Suprapubic skin (tissue), 4 donors: ENCODE measurements at places on chromosomes 2 and 18.
A peak's percentile ranks its signal among the peaks of the same experiment; 100 is the strongest.

- no peak for DNase-seq
Observed at GRCh38 chr2:16682431-16683118, 16.9 kb upstream of the CYRIA start.

- no peak for DNase-seq
Observed at GRCh38 chr2:172038604-172039003, 38.9 kb downstream of the METAP1D start.

GRCh38 chr2:32248299-32248698 lies 16.4 kb downstream of the NLRC4 start:
- no peak for DNase-seq

DNA sequence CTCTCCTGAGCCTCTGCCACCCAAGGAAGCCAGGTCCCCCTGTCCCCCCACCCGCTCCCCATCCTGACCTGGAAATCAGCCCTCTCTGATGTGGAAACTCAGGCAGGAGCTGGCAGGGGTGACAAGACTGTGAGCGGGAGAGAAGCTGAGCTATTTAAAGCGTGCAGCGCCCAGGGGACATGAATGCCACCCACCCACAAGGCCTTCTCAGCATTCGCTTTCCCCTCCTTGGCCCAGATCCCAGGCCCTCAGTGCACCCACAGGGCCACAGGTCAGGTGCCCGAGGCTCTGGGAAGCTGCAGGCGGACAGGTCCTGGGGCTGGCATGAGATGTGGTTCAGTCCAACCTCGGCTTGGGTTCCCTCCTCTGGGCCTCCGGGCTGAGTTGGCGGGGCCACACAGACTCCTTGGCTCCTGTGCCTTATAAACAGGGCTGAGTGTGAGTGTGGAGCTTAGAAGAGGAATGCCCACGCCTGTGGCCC lies 168.3 kb downstream of the SMAD7 start:
- DNase-seq = no peak

DNA sequence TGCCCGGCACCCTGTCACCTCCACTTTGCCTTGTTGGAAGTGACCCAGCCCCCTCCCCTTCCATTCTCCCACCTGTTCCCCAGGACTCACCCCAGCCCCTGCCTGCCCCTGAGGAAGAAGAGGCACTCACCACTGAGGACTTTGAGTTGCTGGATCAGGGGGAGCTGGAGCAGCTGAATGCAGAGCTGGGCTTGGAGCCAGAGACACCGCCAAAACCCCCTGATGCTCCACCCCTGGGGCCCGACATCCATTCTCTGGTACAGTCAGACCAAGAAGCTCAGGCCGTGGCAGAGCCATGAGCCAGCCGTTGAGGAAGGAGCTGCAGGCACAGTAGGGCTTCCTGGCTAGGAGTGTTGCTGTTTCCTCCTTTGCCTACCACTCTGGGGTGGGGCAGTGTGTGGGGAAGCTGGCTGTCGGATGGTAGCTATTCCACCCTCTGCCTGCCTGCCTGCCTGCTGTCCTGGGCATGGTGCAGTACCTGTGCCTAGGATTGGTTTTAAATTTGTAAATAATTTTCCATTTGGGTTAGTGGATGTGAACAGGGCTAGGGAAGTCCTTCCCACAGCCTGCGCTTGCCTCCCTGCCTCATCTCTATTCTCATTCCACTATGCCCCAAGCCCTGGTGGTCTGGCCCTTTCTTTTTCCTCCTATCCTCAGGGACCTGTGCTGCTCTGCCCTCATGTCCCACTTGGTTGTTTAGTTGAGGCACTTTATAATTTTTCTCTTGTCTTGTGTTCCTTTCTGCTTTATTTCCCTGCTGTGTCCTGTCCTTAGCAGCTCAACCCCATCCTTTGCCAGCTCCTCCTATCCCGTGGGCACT lies 4.5 kb downstream of the RETREG2 start:
- DNase-seq = peak; percentile 57

GRCh38 chr2:36060133-36060532 lies 295.4 kb upstream of the CRIM1 start:
- no peak for DNase-seq

DNA sequence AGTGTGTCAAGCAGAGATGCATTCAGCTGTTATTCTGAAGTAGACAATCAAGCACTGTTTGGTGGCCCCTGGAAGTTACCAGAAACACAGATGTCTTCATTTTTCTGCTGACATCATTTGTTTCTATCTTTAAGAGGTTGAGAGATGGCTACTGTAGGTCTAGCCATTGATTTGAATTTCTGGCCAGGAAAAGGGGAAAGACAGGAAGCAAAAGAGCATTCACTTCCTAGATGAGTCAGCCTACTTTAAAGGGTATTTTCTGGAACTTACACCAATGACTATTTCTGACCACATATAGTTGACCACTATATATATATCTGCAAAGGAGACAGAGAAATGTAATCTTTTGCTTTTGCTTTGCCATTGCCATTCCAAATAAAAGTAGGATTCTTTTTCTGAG lies 900.1 kb upstream of the SOX11 start:
- no peak for DNase-seq

GRCh38 chr2:105468582-105469042 lies 69.8 kb upstream of the FHL2 start:
- DNase-seq = no peak
